Effector CD8-positive, alpha-beta T cell (primary cell): ENCODE measurements at places on chromosomes 11 and 22.

DNA sequence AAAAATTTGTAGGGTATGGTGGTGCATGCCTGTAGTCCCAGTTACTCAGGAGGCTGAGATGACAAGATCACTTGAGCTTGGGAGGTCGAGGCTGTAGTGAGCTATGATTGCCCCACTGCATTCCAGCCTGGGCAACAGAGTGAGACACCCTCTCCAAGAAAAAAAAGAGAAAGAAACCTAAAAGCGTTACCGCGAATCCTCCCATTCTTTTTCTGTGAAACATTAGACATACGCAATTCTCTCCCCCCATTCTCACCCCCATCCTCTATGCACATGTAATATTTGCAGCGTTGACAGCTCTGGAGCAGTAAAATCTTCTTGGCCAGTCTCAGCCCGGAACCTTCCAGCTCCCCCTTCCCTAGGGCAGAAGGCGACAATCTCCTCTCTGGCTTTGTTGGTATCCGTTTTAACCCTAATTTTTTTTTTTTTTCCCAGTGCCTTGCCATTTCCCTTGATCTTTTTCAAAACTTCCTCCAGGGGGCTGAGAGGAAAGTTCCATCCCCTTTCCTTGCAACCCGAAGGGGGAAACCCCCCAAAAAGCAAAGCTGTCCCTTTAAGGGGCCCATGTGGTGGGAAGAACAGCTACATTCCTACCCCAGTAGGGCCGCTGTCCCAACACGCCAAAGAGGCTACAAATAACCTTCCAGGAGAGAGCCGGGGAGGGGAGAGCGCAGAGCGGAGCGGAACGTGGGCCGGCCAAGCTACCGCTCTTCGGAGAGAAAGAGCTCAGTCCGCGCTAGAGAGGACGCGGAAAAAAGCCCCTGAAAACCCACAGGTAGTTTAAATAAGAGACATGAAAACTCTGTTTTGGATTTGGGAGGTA is 1.9 kb downstream of the LRP4 start:
- no peak for DNase-seq

GRCh38 chr11:125280646-125281045 is 116.1 kb downstream of the PKNOX2 start:
- DNase-seq = no peak

GRCh38 chr11:35981581-35981980 is 37.7 kb downstream of the LDLRAD3 start:
- no peak for DNase-seq

- DNase-seq = no peak
These were observed 127.2 kb upstream of the THY1 start for GRCh38 chr11:119550053-119550752.

- no peak for DNase-seq
These were observed 865 bp downstream of the RBM14 start for GRCh38 chr11:66617155-66617834.

- no peak for DNase-seq
These were observed 10.3 kb downstream of the PRDM10 start for GRCh38 chr11:129992161-129992944.

DNA sequence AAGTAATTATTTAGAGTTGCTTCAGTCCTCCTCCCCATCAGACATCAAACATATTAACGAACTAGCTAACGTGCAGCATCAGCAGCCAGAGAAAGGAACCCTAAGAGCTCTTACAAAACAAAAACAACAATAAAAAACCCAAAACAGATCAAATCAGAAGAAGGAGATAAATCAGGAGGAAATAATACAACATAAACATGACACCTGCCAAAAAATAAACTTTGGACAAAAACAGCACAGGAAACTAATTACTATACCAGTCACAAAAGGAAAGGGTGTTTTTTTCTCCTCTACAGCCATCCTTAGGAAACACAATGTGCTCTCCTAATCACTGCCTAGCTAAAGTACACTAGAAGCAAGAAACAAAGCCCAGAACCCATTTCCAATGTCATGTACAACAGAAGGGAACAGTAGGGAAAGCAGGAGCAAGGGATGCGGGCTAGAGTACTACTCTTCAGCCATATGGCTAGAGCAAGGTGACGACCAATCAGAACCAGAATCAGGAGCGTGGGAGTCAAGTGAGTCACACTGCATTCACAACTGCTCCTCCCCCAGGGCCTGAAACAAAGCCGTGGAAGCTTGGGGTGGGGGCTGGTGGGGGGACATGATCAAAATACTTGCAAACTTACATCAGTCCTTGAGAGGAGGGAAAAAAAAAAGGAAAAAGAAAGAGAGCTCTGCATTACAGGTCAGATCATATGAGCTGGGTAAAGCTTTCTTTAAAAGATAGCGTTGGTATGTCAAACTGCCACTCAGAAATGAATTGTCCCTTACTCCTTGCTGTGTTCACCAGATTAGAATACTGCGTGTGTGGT is 60.4 kb downstream of the LARGE2 start:
- DNase-seq = no peak

GRCh38 chr11:27081056-27081455 is 40.4 kb downstream of the BBOX1 start:
- no peak for DNase-seq

- DNase-seq = no peak
These were observed 54.1 kb upstream of the BDNF start for GRCh38 chr11:27754035-27755017.

GRCh38 chr11:105244160-105244825 is 104.7 kb upstream of the CARD18 start:
- no peak for DNase-seq

DNA sequence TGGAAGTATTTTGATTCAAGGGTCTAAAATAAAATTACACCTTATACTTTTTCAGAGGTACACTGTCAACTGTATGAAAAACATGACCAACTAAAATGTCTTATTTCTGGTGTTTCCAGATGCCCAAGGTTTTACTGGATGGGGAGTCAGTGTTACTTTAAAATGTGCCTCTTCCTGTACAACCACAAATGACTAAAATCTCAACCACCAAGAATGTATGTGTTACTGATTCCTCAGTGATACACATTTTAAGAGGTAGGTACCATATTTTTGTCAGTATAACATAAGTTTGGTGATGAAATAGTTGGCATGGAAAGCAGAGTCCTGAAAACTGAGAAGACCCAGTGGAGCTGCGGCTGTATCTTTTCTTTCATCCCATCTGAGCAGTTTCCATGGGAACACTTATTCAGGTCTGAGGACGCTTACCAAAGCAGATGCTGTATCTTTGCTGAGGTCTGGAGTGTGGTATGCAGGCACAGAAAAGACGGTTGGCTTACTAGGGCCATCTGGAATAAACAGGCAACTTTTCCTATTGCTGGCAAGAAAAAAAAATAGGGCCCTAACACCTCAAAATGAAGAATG is 21.2 kb upstream of the TP53AIP1 start:
- no peak for DNase-seq

DNA sequence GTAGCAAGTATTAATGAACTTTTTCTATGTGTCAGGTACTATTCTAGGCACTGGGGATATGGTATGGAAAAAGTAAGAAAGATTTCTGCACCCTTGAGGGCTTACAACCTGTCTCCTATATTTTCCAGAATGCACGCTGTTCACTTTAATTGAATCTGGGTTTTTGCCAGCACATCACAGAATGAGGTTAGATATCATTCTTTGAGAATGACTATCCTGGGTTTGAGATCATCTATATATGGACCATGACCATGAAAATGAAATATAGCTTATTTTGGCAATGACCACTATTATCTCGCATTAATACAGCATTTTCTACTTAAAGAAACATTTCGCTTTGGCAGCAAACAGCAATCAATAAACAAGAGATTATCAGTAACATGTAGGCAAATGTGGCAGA is 46.9 kb downstream of the C11orf71 start:
- DNase-seq = no peak

DNA sequence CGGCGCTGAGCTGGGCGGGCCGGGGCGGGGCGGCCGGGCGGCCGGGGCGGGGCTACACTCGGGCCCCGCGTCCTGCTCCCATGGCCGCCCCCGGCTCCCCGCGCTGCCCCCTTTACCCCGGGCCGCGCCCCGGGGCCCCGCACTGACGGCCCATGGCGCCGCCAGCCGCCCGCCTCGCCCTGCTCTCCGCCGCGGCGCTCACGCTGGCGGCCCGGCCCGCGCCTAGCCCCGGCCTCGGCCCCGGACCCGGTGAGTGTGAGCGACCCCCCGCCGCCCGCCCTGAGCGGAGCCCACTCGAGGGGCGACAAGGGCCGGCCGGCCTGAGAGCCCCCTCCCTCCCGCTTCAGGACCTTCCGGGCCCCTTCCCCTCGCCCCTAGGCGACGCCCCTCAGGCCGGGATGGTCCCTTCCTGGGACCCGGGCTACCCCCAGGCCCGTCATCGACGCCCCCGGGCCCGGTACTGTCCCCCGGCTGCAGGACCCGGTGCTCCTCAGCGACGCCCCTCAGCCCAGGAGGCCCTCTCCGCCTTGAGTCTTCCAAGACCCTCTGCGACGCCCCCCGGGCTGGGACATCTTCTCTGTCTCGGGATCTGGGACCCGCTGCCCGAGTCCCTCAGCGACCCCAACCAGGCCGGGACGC is at the start of gene KREMEN1:
KREMEN1 (plus strand) TSS at position 57 of the 639 bp plus-strand sequence; CDS start at position 153, 96 bp downstream.
- DNase-seq = no peak

DNA sequence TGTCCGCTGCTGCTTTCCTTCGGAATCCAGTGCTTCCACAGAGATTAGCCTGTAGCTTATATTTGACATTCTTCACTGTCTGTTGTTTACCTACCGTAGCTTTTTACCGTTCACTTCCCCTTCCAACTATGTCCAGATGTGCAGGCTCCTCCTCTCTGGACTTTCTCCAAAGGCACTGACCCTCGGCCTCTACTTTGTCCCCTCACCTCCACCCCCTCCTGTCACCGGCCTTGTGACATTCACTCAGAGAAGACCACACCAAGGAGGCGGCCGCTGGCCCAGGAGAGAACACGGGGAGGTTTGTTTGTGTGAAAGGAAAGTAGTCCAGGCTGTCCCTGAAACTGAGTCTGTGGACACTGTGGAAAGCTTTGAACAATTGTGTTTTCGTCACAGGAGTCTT is 15.4 kb upstream of the ST14 start:
- DNase-seq = no peak

DNA sequence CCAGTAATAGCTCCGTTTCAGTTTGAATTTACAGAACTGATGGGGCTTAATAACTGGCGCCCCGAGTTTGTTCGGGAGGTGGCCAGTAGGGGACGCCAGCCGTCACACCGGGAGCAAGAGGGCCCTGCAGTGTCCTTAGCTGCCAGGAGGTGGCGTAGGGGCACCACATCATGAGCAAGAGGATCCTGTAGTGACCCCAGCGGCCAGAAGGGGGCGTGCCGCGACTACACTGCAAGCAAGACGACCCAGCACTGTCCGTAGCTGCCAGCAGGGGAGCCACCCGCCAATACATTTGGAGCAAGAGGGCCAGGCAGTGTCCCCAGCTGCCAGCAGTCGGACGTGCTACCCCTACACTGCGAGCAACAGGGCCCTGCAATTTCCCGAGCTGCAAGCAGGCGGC is 663.7 kb upstream of the B3GAT1 start:
- DNase-seq = no peak

DNA sequence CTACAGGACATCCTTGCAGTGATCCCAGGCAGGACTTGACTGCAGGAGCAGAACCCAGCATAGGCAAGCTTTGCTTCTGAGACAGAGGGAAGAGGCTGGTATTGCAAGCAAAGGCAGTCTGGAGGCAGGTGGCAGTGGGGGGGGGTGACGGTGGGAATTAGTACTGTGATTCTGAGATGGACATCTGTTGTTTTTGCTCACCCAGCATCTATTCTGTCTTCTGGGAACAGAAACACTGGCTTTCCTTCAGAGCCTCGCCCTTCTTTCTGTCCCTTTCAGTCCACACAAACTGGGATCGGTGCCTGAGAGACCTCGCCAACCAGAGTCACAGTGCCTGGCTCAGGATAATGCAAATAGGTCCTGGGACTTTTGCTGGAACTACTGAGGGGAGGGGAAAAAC is 31.2 kb upstream of the RASL10A start:
- DNase-seq = no peak

DNA sequence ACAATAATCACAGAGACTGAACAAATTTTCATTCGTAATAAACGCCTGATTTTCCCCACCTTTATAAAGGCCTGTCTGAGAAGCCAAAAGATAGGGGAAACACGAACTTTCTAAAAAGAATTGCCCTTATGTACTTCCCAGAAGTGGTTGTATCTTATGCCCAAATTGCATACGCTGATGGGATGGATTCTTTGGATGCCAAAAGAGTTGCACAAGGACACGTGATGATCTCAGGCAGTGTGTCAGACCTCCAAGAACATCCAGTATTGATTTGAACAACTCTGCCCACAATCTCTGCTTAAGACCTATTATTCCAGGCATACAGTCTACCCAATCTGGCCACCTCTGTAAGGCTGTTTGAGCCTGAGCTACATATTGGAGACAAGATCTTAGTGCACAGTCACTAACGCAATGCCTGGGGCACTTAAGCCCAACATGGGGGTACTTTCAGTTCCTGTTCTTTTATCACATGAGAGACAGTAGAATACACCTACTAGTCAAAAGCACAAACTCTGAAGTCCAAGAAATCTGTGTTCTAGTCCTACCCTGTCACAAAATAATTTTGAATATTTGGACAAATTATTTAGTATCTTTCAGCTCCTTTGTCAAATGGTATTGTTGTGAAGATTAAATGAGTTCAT is 38.9 kb downstream of the OR10A6 start:
- DNase-seq = no peak
